ENCODE measurements at places on chromosomes 12 and 14.
A peak's percentile ranks its signal among the peaks of the same experiment; 100 is the strongest.

GRCh38 chr12:22121224-22121623 is 75.2 kb downstream of the CMAS start:
- no peak for DNase-seq

- DNase-seq = peak; percentile 25
Observed at GRCh38 chr12:80778005-80778541, 61.4 kb downstream of the MYF5 start.

DNA sequence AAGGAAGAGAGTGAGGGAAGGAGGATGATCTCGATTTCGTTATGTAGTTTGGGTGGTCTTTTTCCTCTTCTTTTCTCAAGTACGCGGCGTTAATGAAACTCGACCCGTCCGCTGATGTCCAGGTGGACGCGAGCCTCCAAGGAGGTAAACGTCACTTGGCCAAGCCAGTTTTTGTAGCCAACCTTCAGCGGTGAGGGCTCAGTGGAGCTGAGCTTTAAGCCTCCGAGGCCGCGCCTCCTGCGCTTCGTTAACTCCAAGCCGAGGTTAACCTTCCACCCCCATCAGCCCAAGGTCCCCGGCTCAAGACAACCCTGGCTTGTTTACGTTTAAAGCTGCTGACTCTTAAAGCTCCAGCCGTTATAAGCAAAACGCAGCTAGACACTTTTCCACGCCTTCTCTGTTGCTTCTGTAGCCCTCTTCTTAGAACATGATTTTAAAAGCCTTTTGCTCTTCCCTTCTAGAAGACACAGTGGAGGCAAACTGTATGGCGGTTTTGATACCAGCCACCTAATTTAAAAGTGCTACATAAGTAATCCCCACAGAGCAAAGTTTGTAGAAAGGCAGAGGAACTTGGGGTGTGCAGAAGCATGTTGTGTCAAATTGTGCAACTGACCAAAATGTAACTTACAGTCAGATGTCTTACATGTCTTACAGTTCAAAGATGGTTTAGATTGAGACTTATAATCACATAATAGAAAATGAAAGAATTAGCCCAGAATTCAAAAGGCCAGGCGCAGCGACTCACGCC is 923 bp upstream of the ITPR2 start:
- peak; percentile 42 for DNase-seq

DNA sequence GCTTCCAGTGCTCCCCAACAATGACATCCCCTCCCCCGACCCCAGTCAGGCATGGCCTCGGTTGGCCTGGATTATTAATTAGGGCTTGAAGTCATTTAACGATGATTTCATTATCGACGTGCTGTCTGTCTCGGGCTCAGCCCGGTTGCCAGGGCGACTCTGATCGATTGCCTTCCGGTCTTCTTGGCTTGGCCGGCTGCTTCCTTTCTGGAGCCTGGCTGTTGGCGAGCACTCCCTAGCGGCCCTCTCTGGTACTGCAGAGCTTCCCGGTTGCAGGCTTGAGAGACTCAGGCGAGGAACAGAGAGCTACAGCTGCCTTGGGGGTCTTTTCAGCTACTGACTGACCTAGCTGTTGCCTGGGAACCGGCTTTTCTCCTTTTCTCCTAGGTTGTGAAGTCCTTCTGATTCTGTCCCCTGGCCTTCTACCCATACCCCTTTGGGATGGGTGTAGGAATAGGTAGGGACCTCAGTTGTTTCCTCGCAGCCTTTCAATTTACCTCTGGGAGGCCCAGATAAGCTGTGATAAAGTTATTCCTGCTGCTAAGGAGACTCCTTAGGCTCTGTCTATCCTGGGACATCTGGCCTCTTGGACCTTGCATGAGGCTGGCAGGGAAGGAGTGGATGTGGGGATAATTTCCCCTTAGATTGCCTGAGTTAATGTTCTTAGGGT is 5.5 kb upstream of the CISTR start:
- peak; percentile 72 for DNase-seq

DNA sequence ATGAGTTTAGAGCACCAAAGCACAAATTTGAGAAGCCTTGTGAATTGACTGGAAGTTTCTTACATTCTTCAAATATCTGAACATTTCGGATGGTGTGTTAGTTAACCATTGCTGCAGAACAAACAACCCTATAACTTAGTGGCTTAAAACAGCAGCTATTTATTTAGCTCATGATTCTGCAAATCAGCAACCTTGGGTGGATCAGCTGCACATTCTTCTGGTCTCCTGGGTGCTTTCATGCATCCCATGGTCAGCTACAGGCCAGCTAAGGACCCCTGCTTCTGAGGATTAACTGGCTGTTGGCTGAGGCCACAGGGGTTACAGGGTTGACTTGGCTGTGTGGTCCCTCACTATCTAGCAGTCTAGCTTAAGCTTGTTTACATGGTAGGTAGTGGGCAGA is 114.0 kb upstream of the HIF1A start:
- no peak for DNase-seq

DNA sequence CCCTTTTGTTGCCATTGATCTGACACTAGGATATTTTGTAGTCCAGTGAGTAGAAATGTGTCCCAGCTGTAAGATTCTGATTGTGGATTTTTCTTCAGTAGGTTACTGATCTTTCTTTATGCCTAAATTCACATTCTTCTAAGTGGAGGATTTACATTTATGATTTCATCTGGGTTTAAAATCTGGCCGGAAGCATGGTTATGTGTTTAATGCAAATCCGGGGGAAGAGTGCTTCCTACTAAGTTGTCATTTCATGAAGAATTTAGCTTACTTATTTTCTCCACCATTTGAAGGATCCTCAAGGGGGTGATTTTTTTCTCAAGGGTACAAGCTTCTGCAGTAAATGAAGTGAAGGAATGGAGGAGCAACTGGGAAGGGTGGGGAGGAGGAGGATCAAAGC is 96.7 kb downstream of the TMTC2 start:
- no peak for DNase-seq

DNA sequence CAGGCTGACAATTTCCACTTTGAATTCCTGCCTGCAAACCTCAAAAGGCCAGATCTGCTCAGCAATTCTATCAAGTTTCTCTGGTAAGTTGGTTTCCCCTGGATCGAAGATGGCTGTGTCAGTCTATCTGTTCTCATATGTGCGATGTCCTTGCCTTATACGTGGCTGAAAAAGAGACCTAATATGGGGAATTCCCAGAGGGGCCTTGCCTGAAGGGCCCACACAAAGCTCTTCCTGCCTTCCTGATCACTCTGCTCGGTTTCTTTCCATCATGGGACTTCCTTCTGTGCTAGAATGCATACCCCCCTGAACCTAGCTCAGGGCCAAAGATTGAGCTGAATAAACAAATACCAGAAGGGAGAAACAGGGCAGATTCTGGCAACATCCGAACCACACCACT is 13.2 kb downstream of the TCL1B start:
- no peak for DNase-seq

GRCh38 chr14:63205866-63206265 is 1.6 kb downstream of the RHOJ start:
- DNase-seq = no peak

DNA sequence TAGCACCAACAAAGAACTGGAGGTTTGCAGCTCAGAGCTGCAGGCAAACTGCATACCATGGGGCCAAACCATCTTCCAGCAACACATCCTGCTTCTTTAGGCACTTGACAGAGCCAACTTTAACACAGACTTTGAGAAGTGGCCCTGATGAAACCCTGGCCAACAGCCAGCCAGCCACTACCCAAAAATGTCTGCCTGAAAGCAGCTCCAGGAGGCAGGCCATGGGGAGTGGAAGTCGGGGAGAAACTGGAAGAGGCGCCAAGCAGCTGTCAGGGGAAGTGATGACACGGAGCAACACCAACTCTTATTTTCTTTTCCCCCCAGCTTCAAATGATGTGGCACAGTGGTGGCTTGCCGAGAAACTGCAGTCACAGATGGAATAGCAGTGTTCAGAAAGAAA is 110.9 kb upstream of the PLXNC1 start:
- DNase-seq = no peak

DNA sequence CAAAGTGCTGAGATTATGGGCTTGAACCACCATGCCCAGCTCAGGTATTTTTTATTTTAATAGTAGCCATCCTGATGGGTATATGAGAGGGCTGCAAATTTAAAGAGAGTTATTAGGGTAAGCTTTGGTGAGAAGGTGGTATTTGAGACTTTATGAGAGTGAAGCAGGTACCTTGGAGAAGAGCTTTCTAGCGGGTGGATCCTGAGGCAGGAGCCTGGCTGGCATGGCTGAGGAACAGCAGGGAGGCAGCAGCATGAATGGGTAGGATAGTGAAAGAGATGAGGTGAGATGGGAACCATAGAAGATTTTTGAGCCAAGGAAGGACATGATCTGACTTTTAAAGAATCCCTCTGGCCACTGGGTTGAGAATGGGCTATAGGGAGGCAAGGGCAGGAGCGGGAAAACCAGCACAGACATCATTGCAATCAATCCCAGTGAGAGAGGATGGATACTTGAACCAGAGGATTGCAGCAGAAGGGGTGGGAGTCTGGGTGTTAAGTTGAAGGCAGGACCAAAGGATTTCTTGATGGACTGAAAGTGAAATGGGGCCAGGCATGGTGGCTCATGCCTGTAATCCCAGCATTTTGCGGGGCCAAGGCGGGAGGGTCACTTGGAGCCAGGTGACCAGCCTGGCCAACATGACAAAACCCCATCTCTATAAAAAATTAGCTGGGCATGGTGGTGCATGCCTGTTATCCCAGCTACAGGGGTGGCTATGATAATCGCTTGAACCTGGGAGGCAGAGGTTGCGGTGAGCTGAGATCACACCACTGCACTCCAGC is 5.7 kb downstream of the SVOP start:
- DNase-seq = no peak

- DNase-seq = no peak
Observed at GRCh38 chr14:39251547-39251946, 17.8 kb downstream of the MIA2 start.

GRCh38 chr12:124769163-124769530 is 94.5 kb downstream of the SCARB1 start:
- DNase-seq = no peak

- no peak for DNase-seq
Observed at GRCh38 chr14:59363531-59364226, 101.5 kb downstream of the GPR135 start.

DNA sequence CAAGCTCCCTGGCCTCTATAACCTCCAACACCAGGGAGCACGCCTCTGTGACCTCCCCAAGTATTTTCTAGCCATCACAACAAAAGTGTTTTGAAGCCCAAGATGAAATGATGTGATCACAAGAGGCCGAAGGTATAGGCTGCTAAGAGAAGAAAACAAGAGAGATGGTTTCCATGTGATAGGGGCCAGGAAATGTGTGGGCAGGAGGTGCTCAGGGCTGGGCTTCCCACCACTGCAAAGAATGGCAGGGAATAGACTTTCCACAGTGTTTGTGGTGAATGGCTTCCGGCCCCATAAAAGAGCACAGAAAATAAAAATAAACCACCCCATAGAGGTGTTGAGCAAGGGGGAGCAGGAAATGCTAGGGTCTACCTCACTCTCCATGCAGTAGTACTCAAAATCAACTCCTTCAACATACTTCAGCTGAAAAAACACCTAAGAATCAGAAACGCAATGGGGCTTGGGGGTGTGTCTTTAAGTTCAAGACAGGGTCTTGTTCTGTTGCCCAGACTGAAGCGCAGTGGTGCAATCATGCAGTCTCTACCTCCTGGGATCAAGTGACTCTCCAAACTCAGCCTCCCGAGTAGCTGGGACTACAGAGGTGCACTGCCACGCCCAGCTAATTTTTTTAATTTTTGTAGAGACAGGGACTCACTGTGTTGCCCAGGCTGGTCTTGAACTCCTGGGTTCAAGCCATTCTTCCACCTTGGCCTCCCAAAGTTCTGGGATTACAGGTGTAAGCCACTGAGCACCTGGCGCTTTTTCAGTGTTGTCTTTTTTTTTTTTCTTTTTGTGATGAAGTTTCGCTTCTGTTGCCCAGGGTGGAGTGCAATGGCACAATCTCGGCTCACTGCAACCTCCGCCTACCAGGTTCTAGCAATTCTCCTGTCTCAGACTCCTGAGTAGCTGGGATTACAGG is 27.1 kb downstream of the DAD1 start:
- DNase-seq = peak; percentile 56

DNA sequence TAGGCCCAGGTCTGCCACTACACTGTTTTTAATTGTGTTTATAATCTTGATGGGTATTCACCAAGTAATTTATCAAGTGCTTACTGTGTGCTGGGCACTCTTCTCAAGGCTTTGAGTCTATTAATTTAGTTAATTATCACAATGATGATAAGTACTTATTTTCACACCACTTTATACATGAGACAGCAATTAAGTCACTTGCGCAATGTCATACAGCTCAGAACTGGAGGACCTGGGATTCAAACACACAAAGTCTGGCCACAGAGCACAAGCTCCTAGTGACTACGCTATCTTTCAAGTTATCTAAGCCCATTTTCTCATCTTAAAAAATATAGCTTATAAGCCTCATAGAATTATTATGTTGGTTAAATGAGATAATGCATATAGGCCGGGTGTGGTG is 85.0 kb downstream of the LLPH start:
- no peak for DNase-seq

GRCh38 chr12:104699489-104700190 is 242.9 kb downstream of the CHST11 start:
- DNase-seq = no peak

DNA sequence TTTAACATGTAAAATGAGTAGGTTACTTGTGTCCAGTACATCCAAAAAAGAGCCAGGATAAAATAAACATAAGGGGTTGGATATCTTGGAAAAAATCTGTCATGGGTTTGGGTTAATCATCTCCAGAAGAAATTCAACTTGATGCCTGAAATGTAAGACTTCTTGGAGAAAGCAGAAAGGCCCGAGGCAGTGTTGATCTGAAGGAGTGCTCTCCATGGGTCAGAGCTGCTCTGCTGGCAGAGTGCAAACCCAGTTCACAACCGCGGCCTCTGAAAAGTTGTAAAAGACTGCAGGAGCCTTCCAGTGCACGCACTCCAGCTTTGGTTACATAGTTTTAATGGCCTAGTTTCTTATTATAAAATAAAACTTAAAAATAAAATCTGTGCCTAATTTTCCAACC is 97.3 kb upstream of the ALX1 start:
- no peak for DNase-seq

GRCh38 chr12:98797200-98797599 is 152.1 kb downstream of the APAF1 start:
- no peak for DNase-seq

DNA sequence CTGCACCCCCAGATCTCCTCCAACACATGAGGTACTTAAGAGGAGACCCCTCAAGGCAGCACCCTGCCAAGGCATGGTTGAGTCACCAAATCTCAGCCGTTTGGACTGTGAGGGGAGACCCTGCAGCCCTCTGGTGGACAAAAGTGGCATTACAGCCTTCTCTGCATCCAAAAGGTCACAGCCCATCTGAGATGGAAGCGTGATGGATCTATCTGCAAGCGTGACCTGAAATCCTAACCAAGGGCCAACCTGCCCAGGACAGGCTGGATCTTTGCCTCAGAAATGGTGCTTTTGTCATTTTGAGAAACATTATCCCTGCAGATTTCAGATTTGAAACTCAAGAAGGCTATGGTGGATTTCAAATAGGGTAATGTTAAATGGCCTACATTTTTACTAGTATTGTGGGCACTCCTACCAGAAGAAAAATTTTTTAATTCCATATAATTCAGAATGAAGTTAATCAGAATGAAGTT is 23.7 kb upstream of the DHRS4 start:
- DNase-seq = peak; percentile 62
